M059J (cell line): ENCODE measurements at places on chromosomes 3 and 15. TPM values are rescaled to one million over a fixed set of nuclear protein-coding genes. Genes with fewer than 3 reads are reported as not detected.

Gene GOLGA6L9
- total RNA-seq, result 0.12 and 0.54 TPM in 2 replicates

Gene EPHA6
- total RNA-seq, result not detected in 2 replicates

Gene MYRIP
- 0.12 TPM in 1 of 2 replicates, not detected in the other for total RNA-seq

Gene GOLGA8J
- 0.34 TPM in 1 of 2 replicates, not detected in the other for total RNA-seq

Gene STRIT1
- not detected in 2 replicates for total RNA-seq

Gene ZBTB11
- 15.6 and 24.8 TPM in 2 replicates for total RNA-seq

Gene CPN2
- total RNA-seq, result not detected in 2 replicates

Gene ITGA11
- total RNA-seq, result 31.2 and 54.7 TPM in 2 replicates

Gene ISY1
- total RNA-seq, result 34.9 and 70.7 TPM in 2 replicates

Gene GALNT15
- total RNA-seq, result 2.1 and 7.0 TPM in 2 replicates

Gene TMEM40
- total RNA-seq, result 0.74 and 1.3 TPM in 2 replicates

DNA sequence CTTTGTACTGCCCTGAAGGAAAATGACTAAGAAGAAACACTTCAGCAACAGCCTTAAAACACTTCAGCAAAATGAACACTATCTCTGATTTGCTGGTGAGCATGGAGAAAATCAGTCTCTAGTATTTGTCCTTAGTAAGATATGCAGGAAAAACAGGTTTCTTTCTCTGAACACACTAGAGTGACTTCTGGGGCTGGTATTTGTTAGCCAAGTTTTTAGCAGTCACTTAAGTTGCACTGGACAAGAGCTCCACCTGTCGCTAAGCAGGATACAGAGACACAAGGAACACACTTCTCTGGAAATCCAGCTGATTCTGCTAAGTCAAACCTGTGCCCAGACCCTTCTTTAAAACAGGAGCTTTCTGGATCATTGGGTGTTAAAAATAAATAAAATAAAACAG lies 65.3 kb downstream of the CHAC1 start:
- no peak for DNase-seq

DNA sequence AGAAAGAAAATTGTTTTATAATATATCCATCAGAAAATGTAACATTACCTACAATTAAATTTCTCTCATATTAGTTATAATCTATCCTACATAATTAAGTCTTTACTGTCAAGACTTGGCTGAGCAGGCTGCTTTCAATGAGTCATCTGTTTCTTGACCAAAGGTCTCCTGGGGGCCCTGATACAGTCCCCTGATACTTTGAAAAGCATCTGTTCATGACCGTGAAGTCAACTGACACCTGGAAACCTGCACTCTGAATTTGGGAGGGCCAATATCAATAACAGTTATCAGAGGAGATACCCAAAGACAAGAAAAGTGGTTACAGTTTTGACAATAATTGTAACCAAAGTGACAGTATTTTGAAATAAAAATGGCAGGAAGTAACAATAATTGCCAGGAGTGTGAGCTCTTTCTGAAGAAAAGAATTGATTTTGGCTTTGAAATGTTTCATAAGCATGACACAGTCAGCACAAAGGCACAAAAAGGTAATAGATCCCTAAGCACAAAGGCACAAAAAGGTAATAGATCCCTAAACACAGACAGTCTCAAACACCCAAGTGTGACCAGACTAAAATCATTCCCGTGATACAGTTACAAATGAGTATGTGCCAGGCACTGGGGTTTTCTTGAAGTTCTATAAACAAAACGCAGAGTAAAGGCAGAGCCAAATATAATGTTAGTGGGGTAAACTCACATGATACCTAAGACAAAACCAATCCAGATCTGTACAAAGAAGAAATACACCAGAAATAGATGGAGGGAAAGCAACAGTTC lies 260.7 kb downstream of the PLOD2 start:
- DNase-seq, result no peak

DNA sequence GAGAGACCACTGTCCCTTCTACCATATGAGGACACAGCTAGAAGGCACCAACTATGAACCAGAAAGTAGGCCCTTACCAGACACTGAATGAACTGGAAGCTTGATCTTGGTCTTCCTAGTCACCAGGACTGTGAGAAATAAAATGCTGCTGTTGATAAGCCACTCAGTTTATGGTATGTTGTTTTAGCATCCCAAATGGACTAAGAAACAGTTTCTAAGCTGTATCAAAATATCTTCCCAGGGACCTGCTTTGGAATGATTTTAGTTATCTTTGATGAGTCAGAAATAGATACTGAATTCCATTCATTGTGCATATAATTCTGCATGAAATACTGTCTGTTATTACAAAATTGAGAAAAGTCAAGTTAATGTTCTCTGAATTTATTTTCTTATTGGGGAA lies 18.6 kb downstream of the WDR76 start:
- DNase-seq, result no peak

- DNase-seq, result no peak
These were observed 10.9 kb downstream of the GPD1L start for GRCh38 chr3:32117320-32117719.

GRCh38 chr3:61157414-61157813 lies 93.8 kb downstream of the FHIT start:
- no peak for DNase-seq

DNA sequence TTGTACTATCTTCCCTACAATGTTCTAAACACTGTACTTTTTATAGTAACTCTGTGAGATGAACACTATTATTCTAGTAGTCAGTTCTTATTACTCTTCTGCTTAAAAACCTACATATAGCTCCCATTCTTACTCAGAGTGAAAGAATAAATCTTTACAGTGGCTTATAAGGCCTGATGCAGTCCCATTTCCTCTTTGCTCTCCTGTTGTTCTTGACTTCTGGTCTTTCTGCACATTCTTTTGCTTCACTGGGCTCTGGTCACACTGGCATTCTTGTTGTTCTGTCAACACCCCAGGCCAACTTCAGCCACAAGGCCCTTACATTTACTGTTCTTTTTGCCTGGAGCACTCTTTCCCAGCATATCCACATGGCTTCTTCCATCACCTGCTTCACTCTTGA lies 58.2 kb upstream of the TP63 start:
- peak; percentile 38 for DNase-seq

DNA sequence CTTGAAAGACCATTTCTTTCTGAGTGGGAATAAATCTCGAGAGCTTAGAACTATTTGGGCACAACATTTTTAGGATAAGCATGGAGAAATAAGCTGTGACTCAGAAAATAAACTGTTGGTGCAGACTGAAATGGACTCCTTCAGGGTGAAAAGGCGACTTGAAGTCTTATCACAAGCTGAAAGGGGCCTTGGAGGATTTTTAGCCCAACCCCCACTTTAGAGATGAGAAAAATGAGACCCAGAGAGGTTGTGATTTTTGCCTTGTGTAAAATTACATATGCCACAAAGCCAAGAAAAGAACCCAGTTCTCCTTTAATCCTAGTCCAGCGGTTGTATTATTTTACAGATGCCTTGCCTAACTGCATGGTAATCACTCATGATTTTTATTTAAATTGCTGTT lies 1.5 kb downstream of the ATP1B3 start:
- DNase-seq, result peak; percentile 64

DNA sequence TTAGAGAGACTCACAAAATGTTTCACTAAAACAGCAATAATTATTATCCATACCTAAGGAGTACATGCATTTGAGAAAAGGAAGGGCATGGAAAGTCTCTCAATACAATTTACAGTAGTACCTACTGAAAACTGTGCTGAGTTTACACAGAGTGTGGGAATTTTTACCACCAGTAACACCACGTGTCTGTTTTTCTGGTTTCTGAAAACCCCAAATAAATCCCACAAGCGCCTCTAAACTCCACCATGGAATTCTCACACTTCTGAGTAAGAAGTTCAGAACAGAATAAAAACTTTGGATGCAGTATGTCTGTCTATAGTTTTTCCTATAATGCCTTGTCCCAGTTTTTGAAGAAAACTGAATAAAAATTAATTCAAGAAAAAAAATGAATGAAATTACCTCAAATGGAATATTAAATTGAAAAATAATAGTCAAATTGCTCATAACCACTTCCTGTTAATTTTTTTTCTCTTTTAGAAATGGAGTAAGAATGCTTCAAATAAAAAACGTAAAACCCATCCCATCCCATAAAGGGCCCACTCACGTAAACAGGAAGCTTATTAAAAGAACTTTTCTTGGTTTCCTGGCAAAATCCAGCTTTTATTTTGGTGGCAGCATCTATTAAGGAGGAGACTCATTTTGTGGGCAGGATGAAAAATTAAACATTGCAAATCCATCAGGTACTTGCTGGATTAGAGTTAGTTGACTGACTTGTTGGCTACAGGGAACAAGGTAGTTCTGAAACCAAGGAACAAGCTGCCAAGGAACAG lies 378.1 kb downstream of the TIGIT start:
- DNase-seq, result peak; percentile 82

DNA sequence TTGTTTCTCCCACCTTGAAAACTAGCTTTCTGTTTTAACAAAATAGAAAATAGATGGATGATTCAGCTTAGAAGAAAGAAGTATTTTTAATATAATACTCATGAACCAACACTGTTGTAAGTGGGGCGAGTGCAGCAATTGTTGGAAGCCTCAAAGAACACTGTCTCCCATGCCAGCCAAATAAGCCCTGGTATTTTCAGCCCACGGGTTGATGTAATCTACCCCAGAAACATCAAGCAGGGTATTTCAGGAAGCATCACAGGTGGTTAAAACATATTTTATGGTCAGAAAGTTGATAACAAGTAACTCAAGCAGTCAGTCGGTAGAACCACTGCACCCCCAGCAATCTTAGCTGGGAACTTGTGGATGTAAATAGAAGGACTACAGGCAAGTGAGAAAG lies 115.9 kb downstream of the SV2B start:
- no peak for DNase-seq

- no peak for DNase-seq
These were observed 125.1 kb downstream of the SNRK start for GRCh38 chr3:43411429-43411828.

DNA sequence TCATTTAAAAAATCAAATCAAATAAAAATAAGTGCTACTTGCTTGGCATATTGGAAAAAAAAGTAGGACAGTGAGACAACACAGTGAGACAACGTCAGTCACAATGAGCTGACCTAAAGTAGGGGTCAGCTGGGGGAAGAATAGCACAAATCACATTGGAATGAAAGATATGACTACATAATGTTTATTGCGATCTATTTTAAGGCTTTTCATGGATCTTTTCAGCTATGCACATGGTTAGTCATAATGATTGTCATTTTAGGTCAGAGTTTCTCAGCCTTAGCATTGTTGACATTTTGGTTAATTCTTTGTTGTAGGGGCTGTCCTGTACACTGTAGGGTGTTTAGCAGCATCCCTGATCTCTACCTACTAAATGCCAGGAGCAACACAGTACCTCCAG lies 44.5 kb downstream of the CMSS1 start:
- DNase-seq, result peak; percentile 94

DNA sequence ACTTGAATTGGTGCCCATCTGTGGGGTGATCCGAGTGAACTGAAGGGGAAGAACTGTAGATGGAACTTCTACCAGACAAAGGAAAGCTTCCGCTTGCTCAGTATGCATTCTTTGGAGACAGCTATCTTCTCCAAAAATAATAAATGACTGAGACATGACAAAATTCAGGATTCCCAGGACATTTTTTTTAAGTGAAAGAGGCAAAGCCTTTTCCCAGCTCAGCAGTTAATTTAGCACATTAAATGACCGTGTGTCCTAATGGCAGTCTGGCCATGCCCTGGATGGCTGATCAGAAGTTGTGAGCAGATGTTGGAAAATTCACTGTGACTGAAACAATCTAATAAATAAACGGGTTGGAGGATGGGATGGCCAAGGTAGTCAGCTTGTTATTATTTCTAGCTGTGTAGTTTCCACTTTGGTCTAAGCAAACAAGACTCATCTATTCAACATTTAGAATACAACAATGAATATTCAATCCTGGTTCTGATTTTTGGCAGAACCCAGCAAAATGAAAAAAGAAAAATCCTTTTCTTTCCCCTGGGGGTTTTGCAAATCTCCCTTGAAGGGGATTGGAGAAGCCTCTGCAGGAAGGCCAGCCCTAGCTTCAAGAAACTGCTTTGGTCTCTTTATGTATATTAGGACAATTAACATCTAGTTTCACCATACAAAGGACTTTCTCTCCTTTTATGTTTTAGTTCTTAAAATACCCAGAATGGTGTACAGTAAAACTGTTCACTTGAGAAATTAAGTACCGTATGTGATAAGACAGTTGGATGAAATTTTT lies 540.9 kb upstream of the MDFIC2 start:
- no peak for DNase-seq

GRCh38 chr3:120348065-120348990 lies 826 bp downstream of the LRRC58 start:
- DNase-seq, result peak; percentile 26

DNA sequence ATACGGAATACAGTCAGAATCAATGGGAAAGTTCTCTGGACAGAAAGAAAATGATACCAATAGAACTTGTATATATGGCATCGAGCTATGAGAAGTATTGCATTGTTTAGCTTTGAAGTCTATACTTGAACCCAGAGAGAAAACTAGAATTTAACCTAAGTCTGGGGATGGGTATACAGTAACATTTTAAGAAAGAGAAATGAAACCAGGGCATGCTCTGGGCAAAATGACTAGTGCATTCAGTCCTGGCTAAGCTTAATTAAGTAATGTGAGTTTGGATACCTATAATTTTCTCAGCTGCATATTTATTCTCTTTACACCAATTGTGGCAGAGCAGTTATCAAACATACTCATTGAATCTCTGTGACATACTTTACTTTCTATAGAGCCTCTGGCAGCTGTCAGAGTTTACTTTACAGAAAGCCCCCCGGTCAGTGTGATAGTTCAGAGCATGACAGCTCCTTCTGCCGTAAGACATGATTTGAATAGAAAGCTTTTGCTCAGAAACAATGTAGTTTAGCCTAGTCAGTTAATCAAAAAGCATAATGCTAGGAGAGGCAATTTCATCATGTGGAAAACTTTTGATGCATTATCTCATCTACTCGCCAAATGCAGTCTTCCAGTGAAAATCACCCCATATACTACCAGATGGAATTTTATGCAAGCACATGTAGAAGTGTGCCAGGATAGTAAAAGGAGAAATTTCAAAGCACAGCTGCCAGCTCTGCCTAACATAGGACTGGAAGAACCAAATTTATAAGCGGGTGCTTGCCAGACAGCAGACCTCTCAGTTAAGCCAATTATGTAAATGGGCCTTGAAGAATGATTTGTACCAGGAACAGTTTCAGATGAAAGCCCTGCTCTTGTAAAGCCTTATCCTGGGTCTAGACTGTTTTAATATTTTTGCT lies 40.7 kb downstream of the OXSM start:
- no peak for DNase-seq

DNA sequence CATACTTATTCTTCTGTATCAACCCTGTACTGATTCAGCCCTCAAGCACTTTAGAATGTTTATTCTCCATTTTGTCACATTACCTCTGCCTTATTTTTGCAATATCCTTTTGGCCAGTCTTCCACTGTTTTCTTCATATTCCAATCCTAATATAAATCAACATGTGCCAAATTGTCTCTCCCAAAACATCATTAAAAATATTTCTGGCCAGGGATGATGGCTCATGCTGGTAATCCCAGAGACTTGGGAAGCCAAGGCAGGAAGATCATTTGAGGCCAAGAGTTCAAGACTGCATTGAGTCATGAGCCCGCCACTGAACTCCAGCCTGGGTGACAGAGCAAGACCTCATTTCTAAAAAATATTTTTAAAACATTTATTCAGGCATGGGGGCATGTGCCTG lies 641.4 kb upstream of the CBLB start:
- DNase-seq, result peak; percentile 52
